Activated effector memory CD4-positive, alpha-beta T cell treated with anti-CD3 and anti-CD28 coated beads, Interleukin-2, amount 50 U/mL, for 16 hours (primary cell): ENCODE measurements at places on chromosomes 6 and 20.

GRCh38 chr6:35388030-35388429 lies 45.7 kb downstream of the PPARD start:
- DNase-seq = no peak

DNA sequence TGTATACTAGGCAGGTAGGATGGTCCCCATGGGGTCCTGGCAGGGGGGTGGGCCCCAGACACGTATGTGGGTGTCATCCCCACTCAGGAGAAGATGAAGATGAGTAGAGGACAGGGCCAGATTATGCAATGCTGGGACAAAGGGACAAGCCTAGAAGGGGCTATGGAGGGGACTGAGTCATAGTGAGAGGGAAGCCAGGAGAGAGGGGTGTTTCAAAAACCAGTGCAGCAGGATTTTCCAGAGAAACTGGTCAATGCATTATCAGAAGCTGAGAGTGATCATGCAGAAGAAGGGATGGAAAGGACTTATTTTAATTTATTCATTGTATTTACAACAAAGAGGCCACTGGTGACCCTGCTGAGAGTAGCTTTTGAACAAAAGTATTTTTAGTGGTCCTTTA lies 74.0 kb downstream of the PPP1R3G start:
- DNase-seq = no peak

GRCh38 chr20:48292806-48293205 lies 507.5 kb upstream of the SULF2 start:
- DNase-seq = no peak

- DNase-seq = peak; percentile 80
These were observed 14.7 kb upstream of the CCDC167 start for GRCh38 chr6:37514321-37514771.

- DNase-seq = no peak
These were observed 26.9 kb upstream of the MOCS1 start for GRCh38 chr6:39961178-39961577.

- no peak for DNase-seq
These were observed 88.8 kb downstream of the ADAT2 start for GRCh38 chr6:143361536-143362191.

- DNase-seq = no peak
These were observed 1282.3 kb upstream of the GJE1 start for GRCh38 chr6:140850438-140850837.

DNA sequence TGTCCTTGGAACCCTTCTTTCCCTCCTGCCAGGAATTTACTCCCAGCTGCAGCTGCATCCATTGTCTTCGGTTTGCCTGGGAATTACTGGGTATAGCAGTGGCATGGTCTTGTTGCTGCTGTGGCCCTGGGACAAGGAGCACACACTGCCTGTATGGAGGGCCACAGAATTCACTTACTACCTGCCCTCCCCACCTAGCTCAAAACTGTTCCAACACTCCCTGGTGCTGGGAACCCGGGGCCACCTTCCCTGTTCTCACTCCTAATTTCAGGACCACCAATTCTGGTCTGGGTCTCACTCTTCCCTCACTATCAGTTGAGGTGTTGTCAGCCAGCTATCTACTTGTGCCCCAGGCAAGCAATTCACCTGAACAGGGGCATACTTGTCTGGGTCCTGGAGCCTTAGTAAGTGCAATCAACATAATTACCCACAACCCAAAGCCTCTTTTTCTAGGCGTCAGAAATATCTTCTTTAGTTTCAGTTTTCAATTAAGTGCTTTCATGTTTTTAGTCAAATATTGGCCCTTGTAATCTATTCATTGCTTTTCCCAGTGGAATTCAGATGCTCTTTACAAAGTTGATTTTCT lies 47.2 kb downstream of the METTL24 start:
- DNase-seq = no peak

DNA sequence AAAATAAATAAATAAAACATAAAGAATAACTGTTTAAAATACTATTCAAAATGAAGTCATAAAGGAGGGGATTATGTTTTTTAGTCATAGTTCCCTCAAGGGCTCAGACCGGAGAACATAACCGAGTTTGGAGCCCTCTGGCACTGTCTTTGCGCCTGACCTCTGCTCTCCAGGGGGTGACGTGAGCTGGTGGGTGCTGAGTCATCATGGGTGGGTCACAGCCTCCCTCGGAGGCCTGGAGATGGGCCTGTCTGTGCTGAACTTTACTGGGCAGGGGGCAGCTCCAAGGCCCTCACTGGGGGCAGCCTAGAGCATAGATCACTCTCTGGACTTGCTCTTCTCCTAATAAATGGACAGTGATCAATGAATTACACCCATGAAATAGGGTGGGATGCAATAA lies 3.1 kb upstream of the MAVS start:
- DNase-seq = no peak

DNA sequence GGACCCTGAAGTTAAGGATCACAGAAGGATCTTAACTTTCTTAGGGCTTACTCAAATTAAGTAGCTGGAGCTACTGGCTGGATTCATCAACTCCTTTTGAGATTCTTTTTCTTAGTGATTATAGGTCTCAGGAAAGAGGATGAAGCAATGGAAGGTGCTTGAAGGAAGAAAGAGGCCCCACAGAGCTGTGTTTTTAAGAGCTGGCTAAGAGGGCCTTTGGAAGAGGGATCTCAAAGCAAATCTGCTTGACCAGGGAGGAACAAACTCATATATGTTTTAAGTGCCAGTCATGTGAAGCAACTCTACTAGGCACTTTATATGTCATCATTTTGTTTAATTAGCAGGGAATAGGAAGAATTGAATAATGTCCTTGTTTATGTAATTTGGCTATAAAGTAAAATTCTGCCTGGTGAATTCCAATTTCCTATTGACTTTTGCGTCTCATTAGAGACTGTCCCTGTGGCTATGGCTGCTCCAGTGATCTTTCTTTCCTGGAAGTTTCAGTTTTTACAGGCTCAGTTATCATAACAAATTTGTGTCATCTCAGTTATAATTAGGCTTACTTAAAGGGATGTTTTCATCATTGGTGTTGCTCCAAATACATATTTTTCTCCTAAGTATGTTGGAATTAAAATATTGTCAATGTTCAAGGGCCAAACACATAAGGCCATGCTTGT lies 222.8 kb upstream of the CITED2 start:
- DNase-seq = no peak

DNA sequence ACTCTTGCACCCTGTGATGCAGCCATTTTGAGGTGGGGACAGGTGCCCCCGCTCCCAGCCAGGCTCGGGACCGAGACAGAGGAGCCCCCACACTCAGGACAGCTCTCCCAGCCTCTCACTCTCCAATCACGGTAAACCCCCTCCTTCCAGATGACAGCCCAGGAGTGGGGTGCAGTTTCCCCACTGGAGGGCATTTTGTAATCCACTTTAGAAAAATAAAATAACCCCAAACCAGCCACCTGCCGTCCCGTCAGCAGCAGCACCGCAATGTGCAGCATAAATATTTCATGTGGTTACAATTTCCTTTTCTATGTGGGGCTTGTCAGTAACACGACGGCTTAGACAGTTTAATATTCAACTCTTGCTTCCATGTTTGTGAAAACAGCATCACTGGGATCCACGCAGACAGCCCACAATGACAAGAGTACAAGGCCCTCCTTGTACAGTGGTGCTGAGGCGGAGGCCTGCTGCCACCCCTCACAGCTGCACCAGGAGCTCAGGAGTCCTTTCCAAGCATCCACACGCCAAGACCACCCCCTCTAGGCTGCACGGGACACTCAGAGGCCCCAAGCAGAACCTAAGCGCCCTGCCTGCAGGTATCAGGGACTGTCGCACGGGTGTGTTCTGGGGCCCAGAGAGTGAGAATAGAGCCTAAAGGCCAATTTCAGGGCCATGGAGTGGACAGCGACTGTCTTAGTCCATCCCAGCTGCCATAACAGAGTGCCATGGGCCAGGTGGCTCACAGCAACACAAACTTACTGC lies 116.7 kb downstream of the JPH2 start:
- peak; percentile 68 for DNase-seq

GRCh38 chr6:37011656-37012378 lies 6.4 kb downstream of the FGD2 start:
- DNase-seq = no peak

DNA sequence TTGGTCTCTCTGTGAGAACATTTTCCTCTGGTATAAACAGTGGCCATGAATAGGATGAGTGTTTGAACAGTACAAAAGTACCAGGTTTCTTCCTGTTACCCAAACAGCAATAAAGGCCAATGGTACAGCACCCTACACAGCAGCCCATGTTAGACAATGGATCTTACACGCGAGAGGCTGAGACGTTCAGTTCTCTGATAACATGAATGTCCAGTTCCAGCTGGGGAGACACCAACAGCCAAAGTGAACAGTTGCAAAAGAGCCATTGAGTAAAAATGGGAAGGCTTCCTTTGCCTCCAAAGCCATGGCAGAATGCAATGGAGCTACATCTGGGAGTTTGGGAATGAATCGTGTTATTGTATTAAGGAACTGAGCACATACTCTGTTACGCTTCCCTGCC lies 246.8 kb upstream of the SGK1 start:
- DNase-seq = no peak

- no peak for DNase-seq
These were observed 7.1 kb downstream of the IP6K3 start for GRCh38 chr6:33739571-33739970.

- no peak for DNase-seq
These were observed at the start of gene TCF15 for GRCh38 chr20:610130-611046. Gene TCF15, minus strand, starts transcription at chr20:610309. Its CDS starts 72 bp downstream, at chr20:610237.

- no peak for DNase-seq
These were observed 6.2 kb downstream of the NCR2 start for GRCh38 chr6:41341580-41341979.

DNA sequence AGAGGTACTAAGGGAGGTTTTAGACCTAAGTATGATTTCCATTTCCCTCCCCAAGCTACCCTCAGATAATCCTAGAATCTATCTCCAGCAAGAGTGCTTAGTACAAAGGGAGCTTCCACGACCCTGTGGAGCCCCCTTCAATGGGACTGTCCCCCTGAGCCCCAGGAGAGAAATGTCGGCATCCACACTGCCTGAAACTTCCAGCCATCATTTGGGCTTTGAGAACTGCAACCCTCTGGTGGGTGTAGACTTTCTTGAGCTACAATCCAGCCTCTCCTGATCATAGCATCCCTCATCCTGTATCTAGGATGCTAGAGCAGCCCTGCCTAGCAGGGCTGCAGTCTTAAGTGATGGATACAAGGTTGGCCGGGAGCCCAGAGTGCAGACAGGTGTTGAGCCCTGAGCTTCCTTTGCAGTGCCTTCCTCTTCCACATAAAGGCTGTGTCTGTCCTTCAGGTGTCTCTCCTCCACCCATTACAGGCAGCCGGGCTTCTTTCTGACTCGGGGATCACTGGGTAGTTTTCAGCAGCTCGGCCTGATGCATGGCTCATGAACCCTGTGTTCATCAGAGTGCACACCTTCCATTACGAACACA lies 424.5 kb downstream of the PREX1 start:
- DNase-seq = no peak

- DNase-seq = peak; percentile 37
These were observed 5.0 kb downstream of the GFRA4 start for GRCh38 chr20:3658019-3658715.

DNA sequence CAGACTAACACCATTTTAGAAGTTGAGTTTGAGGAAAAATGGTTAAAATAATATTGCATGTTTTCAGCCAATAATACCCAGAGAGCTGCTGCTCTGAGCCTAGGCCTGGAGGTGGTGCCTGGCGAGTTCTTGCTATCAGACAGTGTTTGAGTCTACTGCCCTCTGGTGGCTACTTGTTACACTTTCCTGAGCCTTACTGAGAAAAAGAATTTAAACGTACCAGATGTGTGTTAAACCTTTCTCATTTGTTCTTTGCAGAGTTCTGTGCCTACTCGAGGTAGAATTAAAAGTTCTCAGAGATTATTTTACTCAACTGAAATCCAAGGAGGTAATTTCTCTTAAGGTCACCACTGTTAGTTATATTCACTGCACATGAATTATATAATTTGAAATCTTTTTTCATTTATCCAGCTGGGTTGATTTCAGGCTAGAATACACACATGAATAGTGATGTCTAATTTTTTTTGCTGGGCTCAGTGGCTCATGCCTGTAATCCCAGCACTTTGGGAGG lies 38.2 kb downstream of the SHLD1 start:
- DNase-seq = peak; percentile 85

DNA sequence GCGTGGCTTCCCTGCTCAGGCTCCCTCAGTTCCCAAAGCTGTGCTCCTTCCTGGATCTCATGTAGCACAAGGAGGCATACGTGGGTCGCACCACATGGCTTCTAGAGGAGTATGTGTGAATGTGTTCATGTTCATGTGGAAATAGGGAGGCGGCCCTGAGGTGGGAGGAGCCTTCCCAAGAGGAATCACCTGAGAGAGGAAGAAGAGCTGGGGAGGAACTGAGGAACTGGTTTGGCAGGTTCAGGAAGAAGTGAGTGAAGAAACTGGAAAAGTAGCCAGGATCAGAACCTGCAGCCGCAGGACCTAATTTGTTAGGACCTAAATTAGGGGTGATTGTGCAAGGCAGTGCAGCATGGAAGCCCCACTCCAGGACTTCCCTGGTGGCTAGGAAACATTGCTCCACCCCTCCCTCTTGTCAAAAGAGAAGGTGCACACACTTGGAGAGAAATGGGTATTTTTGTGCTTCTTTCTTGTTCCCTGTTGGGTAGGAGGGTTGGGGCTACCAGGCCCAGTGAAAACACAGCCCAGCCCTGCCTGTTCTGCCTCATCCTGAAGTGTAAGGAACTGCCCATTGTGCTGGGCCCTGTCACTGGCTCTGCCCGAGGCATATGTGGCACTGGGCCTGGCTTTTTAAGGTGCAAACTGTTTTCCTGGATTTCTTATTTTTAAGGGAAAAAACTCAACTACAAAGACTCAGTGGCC lies 20.7 kb downstream of the SYNJ2 start:
- DNase-seq = peak; percentile 59

DNA sequence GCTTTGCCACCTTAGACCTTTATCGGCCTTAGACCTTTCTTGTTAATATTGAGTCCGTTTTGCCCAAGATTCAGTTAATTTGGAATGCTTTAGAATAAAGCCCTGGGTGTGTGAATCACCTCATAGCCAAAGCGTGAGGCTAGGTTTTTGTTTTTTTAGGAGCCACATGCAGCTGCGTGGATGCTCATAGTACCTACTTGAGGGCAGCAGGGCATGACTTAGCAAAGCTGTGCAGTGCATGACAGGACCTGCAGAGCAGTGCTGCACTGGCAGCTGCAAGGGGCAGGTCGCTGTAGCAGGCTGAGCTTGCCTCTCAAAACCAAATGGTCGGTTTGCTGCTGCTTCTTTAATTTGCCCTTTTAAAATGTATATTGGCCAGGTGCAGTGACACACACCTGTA lies 116.1 kb downstream of the JAG1 start:
- DNase-seq = no peak

GRCh38 chr20:9635750-9636149 lies 121.4 kb downstream of the LAMP5 start:
- DNase-seq = no peak

DNA sequence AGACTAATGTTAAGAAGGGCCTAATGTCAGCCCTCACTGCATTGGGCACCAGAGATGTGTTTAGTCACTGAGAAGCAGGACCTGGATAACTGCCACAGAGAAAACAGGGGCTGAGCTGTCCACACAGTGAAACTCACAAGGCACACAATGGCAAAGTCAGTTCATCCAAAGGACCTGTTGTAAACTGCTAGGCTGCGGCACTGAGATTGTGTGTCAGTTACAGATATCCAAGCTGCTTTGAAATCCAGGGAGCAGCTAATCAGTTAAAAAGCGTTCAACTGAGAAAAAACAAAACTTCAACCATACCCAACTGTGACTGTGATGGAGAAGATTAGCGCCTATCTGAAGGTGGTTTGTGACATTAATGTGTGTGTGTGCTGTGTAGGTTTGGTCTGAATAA lies 27.8 kb upstream of the TMEM14A start:
- DNase-seq = no peak

- no peak for DNase-seq
These were observed 44.6 kb downstream of the RRBP1 start for GRCh38 chr20:17637413-17637780.
